ENCODE measurements at places on chromosomes 7 and 10. TPM values are rescaled to one million over a fixed set of nuclear protein-coding genes. Genes with fewer than 3 reads are reported as not detected.

RAPGEF5 gene
- 81.4 TPM for total RNA-seq

RARRES2 gene
- 6.2 TPM for total RNA-seq

CTTNBP2 gene
- 39.0 TPM for total RNA-seq

- DNase-seq = no peak
These were observed 3.4 kb upstream of the IL6 start for GRCh38 chr7:22723637-22724036.

- no peak for DNase-seq
These were observed 84.9 kb upstream of the MKI67 start for GRCh38 chr10:128211064-128211504.

DNA sequence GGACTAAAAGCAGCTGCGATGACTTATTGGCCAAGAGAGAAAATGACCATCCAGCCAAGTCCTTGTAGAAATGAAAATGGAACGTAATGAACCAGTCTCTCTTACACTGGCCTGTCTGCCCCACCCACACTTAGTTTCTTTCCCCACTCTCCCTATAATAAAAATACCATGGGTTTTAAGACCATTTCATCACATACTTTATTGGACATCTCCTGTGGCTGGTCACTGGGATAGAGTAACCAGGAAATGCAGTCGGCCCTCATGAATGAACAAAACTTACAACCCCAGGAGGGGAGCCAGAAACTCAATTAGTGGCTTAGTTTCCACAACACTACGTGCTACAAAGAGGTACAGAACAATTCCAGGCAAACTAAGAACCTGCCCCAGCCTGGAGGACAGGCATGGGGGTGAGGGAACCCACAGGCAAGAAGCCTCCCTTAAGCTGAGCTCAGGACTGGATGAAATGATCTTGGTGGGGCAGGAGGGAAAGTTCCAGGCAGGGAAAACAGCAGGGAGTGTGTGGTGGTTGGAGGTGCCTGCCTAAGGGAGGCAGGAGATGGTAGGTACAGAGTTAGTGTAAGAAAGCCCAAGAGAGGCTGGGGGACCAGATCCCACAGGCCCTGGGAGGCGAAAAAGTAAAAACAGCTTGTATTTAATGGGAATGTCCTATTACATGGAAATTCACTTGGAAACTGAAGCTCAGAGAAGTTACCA, 29.6 kb downstream of the MKI67 start:
- DNase-seq = no peak

DNA sequence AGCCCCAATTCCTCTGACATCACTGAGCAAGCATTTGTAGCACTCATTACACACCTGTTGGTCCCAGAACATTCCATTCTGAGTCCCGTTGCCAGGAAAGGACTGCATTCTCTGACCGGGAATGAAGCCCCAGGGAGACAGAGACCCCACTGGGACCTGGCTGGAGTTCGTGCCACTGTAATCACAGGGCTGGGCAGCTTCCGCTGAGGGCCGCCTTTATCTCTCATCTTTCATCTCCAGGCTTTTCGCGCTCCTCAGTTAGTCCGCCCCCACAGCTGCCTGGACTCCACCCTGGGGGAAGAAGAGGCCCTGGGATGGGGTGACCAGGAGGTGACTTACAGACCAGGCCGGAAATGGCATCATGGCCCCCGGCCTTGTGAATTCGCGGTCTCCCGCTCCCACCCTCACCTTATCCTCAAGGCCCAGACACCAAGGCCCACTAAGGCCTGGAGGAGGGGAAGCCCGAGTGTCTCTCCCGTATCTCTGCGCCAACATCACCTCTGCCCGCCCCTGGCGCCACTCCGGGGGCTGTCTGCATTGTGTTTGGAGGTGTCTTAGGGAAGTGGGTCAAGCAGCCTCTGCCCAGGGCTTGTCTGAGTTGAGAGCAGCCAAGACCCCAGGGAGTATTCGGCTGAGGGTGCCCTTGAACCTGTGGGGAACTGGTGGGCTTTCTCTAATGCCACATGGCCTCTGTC, 75.4 kb downstream of the PROSER2 start:
- DNase-seq = no peak

GRCh38 chr7:84195295-84196060, 889 bp upstream of the SEMA3A start:
- no peak for DNase-seq

DNA sequence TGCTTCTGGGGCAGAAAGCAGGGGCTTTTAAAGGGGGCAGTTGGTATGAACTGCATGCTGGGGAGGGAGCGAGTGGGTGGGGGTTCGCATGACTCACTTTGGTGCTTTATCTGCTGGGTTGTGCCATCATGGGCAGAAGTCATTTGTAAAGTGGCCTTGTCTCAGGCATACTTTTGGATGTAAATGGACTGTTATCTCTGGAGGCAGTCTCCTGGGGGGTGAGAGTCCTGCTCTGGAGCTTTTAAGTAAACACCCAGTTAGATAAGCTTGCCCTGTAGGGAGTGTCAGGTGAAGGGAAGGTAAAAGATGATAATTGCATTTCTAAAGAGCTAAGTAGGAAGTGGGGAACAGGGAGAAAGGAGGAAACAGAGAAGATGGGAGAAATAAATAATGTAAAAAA, 1.6 kb upstream of the GSTO1 start:
- DNase-seq = no peak

DNA sequence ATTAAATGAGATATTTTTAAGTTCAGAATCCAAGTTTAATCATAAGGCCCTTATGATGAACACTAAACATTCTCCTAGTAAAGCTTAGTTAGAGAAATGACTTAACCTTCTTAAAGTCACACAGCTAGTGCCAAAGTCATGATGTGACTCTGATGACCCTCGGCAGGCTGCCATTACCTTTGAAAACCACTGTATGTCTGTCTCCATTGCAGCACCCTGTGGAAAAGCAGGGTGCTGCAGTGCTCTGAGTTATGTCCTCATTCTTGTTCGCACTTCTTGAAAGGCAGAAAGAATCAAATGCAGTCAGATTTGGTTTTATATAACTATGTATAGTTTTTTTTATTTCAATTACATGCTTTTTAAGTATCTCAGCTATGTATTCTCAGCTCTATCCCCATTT, 105.0 kb downstream of the PHTF2 start:
- DNase-seq = no peak

- no peak for DNase-seq
These were observed 11.0 kb downstream of the PYROXD2 start for GRCh38 chr10:98403812-98404504.

DNA sequence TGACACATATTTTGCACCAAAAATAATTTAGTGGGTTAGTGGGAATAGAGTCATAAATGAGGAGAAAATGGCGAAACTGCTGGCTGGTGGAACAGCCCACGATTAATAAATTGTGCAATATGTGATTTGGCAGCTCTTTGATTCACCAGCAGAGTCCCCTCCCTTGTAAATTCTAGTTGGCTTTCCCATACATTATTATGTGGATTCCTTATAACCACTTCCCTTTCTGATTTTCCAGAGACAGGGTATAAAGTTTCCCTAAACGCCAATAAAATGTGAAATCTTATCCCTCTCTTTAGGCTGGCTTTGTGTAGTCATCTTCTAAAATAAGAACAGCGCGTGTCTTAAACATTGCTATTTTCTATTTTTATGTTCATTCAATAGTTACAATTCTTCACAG, 149.4 kb upstream of the FERD3L start:
- no peak for DNase-seq

GRCh38 chr10:33965795-33966581, 631.5 kb upstream of the NRP1 start:
- DNase-seq = no peak

- no peak for DNase-seq
These were observed 9.8 kb downstream of the LRRC27 start for GRCh38 chr10:132341781-132342180.

- DNase-seq = no peak
These were observed 105.3 kb upstream of the LRGUK start for GRCh38 chr7:134021836-134022235.
